Hematopoietic multipotent progenitor cell treated with erythropoietin and hydrocortisone succinate and interleukin-3 and kit ligand, for 17 days (in vitro differentiated cells): ENCODE measurements at places on chromosomes 16 and 17.

GRCh38 chr17:31008374-31009041, 37.7 kb downstream of the RNF135 start:
- no peak for DNase-seq

GRCh38 chr16:86317813-86318650, 192.3 kb upstream of the FOXF1 start:
- no peak for DNase-seq

DNA sequence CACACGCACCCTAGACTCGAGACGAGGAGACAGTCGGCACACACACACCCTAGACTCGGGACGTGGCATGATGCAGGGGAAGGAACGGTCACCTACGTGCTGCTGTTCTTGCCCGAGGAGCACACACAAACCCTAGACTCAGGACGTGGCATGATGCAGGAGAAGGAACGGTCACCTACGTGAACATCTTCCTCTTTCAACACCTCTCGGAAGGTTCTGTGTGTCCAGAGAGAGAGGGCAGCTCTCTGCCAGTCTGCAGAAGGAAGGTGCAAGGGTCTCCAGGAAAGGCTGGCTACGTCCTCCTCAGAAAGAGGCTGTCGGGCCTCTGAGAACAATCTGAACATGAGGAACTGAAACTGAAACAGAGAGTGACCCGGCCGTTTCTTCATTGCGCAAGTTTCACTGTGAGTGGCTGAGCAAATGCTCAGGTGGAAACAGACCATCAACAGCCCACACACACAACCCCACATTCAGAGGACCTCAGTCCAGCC, 43.4 kb downstream of the ZNF276 start:
- no peak for DNase-seq

- DNase-seq: no peak
These were observed 9.5 kb upstream of the GALK1 start for GRCh38 chr17:75774471-75774990.

DNA sequence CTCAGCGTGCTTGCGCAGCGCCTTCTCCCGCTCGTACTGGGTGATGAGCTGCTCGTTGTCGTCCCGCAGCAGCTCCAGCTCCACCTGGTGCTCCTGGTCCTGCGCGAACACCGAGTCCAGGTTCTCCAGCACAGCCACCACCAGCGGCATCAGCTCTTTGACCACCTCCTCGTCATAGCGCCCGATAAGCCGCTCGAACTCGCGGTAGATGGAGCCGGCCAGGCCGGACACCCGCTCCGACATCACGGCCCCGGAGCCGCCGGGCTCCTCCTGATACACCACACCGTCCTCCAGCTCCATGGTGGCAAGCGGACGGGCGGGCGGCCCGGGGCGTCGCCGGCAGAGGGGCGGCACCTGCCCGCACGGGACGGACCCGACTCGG, 320 bp downstream of the SPAG9 start:
- no peak for DNase-seq

DNA sequence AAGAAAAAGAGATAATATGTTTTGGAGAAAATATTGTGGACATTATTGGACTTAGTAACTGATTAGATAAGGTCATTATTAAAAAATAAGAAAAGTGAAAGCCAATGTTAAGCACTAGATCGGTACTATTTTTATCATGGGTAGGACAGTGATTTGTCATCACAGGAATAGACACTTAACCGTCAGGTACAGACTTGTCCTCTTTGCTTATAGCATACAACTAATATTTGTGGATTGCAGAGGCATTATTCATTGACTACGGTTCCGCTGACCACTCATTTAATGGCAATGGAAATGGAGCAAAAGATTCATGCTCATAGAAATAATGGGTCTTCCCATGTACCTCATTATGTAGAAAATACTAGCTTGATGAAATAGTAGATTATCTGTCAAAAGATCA, 596.3 kb upstream of the CA10 start:
- no peak for DNase-seq

GRCh38 chr17:79927136-79927661, 88.0 kb upstream of the CBX4 start:
- DNase-seq: no peak

DNA sequence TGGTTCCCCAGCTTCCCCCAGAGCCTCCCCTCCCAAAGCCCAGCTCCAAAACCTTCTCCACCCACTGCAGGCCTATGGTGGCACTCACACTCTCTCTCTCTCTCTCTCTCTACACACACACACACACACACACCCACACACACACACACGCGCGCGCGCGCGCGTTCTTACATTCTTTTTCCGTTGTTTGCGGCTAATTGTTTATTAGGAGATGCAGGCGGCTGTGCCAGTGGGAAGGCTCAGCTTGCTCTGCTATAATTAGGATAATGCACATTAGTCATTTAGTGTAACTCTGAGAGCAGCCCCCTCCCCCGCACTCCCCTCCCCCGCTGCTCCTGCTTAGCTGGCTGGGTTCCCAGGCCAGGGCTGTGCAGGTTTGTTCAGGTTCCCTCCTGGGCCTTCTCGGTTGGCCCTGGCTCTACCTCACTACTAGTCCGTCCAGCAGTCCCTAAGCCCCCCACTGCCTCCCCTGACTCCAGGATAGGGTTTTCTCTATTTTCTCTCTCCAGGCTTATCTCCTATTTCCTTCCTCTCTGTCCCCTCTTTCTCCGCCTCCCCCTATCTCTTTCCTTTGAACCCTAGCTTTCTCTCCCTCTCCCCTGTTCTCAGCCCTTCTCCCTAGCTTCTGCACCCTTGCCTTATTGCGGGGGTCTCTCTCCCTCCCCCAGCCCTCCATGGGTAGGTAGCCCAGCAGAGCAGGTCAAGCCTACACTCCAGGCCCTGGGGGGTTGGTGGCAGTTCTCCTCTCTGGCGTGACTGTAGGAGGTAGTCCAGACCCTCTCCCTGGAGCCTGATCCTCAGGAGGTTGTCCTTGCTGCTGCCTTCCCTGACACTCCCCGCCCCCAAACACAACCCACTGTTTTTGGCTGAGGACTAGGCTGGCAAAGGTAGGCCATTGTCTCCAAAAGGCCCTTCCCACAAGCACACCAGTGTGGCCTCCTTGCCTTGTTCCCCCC, 34.0 kb downstream of the TMEM132E start:
- no peak for DNase-seq

DNA sequence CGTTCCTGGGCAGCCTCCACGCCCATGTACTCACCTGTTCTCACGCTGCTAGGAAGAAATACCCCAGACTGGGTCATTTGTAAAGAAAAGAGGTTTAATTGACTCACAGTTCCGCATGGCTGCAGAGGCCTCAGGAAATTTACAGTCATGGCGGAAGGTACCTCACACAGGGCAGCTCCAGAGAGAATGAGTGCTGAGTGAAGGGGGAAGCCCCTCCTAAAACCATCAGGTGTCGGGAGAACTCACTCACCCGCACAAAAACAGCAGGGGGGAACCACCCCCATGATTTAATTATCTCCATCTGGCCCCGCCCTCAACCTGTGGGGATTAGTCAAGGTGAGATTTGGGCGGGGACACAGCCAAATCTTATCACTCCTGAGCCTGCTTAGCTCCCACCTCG, 18.2 kb downstream of the RAB40C start:
- no peak for DNase-seq

- DNase-seq: no peak
These were observed 5.4 kb downstream of the THRA start for GRCh38 chr17:40068129-40068581.

GRCh38 chr17:78180083-78180482, 6.8 kb downstream of the TK1 start:
- DNase-seq: no peak

- DNase-seq: peak; percentile 12
These were observed 482.6 kb downstream of the NPIPA7 start for GRCh38 chr16:16861546-16861945.

DNA sequence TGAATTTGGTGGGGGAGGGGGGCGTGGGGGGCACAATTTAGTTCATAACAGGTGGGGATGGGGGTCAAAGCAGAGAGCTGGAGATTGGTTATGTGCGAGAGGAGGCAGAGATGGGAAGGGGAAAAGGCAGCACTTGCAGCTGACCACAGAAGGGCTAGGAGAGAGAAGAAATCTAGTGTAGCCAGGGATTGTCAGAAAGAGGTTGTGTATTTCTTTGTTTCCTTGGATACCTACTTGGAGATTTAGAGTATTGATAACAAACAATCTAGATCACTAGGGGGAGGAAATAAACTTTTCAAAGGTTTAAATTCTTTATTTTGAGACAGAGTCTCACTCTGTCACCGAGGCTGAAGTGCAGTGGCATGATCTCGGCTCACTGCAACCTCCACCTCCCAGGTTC, 47.1 kb upstream of the YPEL2 start:
- no peak for DNase-seq

DNA sequence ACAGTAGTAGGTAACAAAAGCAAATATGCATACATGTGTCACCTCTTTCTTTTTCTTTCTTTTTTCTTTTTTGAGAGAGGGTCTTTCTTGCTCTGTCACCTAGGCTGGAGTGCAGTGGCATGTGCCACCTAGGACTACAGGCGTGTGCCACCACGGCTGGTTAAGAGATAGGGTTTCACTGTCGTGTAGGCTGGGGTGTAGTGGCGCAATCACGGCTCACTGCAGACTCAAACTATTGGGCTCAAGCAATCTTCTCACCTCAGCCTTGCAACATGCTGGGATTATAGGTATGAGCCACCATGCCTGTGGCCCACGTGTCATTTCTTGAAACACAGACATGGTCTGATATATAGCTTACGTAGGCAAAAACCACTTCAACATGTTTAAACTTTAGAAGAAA, 397.7 kb upstream of the PMFBP1 start:
- no peak for DNase-seq

DNA sequence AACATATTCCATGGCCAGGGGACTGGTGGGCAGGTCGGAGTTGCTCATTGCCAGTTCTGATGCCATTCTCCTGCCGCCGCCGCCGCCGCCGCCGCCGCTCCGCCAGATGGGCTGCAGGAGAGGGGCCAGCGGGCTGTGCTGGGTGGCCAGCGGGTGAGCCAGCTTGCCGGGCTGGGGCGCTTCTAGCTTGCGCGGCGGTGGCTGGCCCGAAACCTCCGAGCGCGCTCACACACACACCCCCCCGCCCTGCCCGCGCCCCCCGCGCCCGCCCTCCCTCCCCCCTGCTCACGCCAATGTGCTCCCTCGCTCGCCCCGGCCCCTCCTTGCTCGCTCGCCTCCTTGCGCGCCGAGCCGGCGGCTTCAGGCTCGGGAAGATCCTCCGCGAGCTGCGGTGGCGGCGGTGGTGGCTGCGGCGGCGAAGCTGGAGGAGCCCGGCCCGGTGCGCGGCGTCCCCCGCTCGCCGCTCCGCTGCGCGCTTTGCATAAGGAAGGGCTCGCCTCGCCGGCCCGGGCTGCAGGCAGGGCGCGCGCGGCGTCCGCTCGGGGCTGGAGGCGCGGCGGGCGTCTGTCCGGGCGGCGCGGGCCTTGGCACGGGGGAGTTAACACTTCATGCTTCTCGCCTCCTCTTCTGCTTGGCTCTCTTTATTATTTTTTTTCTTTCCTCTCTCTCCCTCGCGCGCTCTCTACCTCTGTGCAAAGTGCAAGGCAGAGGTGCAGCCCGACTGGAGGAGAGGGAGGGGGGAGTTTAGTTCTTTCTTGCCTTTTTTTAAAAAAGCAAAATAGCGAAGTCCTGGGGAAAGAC, 500 bp downstream of the MAF start:
- no peak for DNase-seq

- DNase-seq: no peak
These were observed 13.4 kb downstream of the BCO1 start for GRCh38 chr16:81251871-81252270.

- peak; percentile 84 for DNase-seq
These were observed 558 bp downstream of the SOX15 start for GRCh38 chr17:7589204-7589868.

GRCh38 chr17:12691173-12691572, 25.5 kb downstream of the MYOCD start:
- DNase-seq: no peak

DNA sequence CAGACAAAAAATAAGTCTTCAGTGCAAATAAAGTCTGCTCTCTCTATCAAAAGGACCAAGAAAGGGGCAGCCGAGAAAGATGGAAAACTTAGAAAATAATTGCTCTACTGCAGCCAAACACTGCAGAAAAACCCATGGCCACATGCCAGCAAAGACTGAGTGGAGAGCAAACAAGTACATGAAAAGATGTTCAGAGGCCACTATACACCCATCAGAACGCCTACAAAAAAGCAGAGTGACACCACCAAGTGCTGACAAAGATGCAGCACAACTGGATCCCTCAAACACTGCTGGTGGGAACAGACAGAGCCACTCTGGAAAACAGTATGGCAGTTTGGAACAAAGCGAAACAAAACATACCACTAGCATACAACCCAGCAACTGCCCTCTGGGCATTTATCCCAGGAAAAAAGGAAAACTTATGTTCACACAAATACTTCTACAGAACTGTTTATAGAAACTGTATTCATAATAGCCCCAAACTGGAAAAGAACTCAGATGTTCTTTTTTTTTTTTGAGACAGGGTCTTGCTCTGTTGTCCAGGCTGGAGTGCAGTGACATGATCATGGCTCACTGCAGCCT, 36.7 kb downstream of the KIAA0753 start:
- DNase-seq: no peak

- no peak for DNase-seq
These were observed 256.6 kb downstream of the HS3ST3B1 start for GRCh38 chr17:14557480-14557879.

DNA sequence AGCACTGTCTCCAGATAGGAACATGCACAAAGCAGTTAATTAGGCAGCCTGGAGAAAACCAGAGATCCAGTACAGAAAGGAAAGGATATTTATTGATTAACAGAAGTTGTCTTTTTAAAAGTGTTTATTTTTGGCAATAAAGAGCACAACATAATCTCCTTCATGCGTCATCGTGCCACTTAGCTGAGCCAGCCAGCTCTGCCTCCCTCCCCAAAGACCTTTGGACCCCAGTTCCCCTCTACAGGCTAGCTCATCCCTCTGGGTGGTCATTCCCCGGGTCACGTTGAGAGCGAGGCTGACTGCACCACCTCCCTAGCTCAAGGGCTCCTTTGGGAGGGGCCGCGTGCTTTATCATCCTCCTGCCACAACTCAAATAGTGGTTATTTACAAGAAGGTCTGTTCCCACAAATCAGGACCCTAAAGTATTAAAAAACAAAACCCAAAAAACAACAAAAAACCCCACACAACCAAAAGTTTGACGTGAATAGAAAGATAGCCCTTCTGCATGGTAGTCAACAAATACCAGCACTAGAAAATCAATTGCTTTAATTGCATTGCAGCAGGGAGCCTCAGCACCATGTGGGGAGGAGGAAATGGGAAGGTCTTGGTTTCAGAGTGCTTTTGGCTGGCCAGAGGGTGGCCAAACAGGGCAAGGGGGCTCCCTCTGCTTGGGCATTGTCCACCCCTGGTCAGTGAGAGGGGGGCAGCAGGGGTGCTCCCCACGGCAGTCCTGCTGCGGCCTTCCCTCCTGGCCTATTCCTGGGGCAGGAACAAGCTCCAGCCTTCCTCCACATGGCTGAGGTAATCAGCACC, 9.6 kb downstream of the POLR2C start:
- no peak for DNase-seq

- DNase-seq: no peak
These were observed 53.9 kb upstream of the TMC5 start for GRCh38 chr16:19363740-19364139.

- DNase-seq: no peak
These were observed 76.4 kb upstream of the RCVRN start for GRCh38 chr17:9981344-9981915.

GRCh38 chr17:8080208-8080798, 7.2 kb downstream of the ALOX12B start:
- no peak for DNase-seq
